ENCODE measurements at places on chromosomes 12 and 14. TPM values are rescaled to one million over a fixed set of nuclear protein-coding genes. Genes with fewer than 3 reads are reported as not detected.
A peak's percentile ranks its signal among the peaks of the same experiment; 100 is the strongest.

- H3K27ac ChIP-seq, result no peak overlapping the region
- H3K4me3 ChIP-seq, result no peak overlapping the region
- no peaks in the 10 kb centered on the region for H3K4me1 ChIP-seq
- no peak for DNase-seq
- H3K36me3 ChIP-seq, result no peaks in the 10 kb centered on the region
These were observed 1045.2 kb downstream of the FLRT2 start for GRCh38 chr14:86575141-86575540.

- H3K27me3 ChIP-seq, result peaks cover 2% of the 10 kb centered on the region
- H3K27ac ChIP-seq, result no peak overlapping the region
- DNase-seq, result no peak
- H3K4me3 ChIP-seq, result no peak overlapping the region
- H3K4me1 ChIP-seq, result peaks cover 1% of the 10 kb centered on the region
These were observed 52.7 kb downstream of the PLBD1 start for GRCh38 chr12:14514946-14515345.

- H3K36me3 ChIP-seq, result no peaks in the 10 kb centered on the region
- H3K4me3 ChIP-seq, result no peak overlapping the region
- peaks cover 17% of the 10 kb centered on the region for H3K4me1 ChIP-seq
- no peak for DNase-seq
- peaks cover 26% of the 10 kb centered on the region for H3K27me3 ChIP-seq
These were observed 226.7 kb downstream of the VRK1 start for GRCh38 chr14:97023871-97024270.

DNA sequence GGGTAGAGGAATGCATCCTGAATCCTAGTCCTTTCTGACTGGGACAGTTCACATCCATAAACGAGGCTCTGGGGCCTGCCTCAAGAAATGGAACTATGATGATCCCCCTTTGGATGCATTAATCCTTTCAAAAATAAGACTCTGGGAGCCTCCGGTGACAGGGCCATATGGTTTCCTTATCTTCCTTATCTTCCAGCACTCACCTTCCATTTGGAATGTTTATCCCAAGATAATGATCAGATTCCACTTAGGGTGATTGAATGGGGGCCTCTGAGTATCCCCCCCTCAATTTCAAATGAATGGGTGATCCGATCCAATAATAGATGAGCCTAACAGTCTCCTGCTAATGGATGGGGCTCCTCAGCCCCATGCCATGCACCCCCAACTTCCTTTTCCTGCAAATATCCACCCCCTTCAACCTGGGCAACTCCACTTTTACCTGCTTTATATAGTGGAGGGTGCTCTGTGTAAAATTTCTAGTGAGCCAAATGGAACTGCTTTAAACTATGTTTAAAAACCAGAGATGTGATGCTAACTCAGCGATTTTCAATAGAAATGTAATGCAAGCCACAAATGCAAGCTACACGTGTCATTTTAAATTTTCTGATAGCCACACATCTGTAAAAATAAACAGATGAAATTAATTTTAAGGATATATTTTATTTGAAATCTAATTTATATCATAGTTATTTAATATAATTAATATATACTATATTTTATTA is 157.8 kb downstream of the ZFP36L1 start:
- no peak overlapping the region for H3K27ac ChIP-seq
- no peaks in the 10 kb centered on the region for H3K36me3 ChIP-seq
- no peak for DNase-seq
- H3K4me1 ChIP-seq, result no peaks in the 10 kb centered on the region

- peak overlapping the region; percentile 69 for H3K27ac ChIP-seq
- H3K4me3 ChIP-seq, result no peak overlapping the region
- no peaks in the 10 kb centered on the region for H3K27me3 ChIP-seq
- no peaks in the 10 kb centered on the region for H3K36me3 ChIP-seq
These were observed 53.0 kb downstream of the IFNG-AS1 start for GRCh38 chr12:68042212-68042699.

DNA sequence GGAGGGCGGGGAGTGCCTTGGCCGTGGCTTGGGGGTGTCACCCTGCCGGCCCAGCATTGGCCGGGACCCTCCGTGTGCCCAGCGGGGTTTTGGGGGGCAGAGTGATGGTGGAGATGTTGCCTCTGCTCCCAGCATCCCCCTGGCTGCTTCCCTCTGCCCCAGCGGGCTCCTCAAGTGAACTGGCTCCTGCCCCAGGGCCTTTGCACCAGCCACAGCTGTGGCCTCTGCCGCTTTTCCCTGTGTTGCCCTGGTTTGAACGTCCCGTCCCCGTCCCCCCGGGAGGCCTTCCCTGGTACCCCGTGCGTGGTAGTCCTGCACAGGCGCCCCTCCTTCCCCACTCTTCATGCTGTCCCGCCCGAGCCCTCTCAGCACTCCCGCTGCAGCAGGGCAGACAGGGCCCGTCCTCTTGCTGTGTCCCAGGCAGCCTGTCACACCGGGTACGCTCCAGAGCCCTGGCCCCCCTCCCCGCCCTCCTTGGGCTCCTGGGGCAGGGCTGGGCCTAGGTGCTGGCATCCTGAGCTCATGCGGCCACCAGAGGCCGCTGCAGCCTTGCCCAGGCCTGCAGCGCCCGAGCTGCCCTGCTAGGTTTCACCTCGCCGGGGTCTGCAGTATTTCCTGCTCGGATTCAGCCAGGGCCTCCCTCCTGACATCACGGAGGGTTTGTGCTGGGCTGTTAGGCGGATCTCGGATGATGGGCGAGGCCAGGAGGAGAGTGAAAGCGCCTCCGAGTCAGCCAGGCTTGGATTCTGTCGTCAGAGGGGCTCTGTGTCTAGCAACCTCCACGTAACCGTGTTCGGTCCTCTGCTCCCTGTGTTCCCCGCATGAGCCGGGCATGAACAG is 9.5 kb downstream of the NOC4L start:
- no peak overlapping the region for H3K4me3 ChIP-seq
- H3K27me3 ChIP-seq, result no peaks in the 10 kb centered on the region
- peaks cover 1% of the 10 kb centered on the region for H3K4me1 ChIP-seq
- H3K36me3 ChIP-seq, result no peaks in the 10 kb centered on the region
- peak; percentile 84 for DNase-seq

DNA sequence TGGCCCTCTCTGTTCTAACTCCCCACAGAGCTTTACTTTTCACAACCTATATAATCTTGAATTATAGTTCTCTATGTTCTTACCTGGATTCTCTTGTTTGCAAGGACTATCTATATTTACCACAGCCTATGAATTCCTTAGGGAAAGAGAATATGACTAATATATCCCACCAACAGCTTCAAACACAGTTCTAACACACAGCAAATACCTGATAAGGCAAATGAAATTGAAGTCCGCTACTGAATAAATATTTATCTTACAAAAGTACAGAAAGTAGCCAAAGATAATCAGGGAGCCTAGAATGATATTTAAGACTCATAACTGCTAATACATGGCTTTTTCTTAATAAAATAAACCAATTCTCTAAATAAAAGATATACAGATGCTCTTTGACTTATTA is 165.1 kb downstream of the C12orf42 start:
- H3K4me3 ChIP-seq, result no peak overlapping the region
- no peak for DNase-seq
- no peaks in the 10 kb centered on the region for H3K27me3 ChIP-seq
- H3K4me1 ChIP-seq, result no peaks in the 10 kb centered on the region
- no peaks in the 10 kb centered on the region for H3K36me3 ChIP-seq

- peaks cover 33% of the 10 kb centered on the region for H3K4me1 ChIP-seq
- H3K36me3 ChIP-seq, result peaks cover 18% of the 10 kb centered on the region
- H3K27ac ChIP-seq, result peak overlapping the region; percentile 85
- H3K4me3 ChIP-seq, result peak overlapping the region; percentile 72
- no peak for DNase-seq
- H3K27me3 ChIP-seq, result no peaks in the 10 kb centered on the region
These were observed 7.4 kb downstream of the ZBTB39 start for GRCh38 chr12:56998981-56999380.

DNA sequence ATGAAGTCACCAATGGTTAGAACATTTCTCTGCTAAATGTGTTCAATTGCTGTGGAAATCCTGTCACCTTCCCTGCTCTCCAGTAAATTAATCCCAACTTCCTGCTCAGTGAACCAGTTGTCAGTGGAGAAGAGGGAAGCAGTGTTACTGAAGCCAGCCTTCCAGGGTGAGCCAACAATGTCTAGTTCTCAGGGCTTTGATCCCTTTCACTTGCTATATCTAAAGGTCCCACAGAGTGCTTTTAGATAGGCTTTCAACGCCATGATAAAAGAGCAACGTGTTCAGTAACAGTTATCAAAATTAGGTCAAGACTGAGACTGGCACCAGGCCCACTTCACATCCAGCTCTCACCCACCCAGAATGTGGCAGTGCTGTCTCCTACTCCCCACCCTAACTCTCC is 139.7 kb downstream of the KCNH5 start:
- no peaks in the 10 kb centered on the region for H3K4me1 ChIP-seq
- no peak for DNase-seq
- H3K27me3 ChIP-seq, result no peaks in the 10 kb centered on the region
- H3K4me3 ChIP-seq, result no peak overlapping the region
- no peak overlapping the region for H3K27ac ChIP-seq

DNA sequence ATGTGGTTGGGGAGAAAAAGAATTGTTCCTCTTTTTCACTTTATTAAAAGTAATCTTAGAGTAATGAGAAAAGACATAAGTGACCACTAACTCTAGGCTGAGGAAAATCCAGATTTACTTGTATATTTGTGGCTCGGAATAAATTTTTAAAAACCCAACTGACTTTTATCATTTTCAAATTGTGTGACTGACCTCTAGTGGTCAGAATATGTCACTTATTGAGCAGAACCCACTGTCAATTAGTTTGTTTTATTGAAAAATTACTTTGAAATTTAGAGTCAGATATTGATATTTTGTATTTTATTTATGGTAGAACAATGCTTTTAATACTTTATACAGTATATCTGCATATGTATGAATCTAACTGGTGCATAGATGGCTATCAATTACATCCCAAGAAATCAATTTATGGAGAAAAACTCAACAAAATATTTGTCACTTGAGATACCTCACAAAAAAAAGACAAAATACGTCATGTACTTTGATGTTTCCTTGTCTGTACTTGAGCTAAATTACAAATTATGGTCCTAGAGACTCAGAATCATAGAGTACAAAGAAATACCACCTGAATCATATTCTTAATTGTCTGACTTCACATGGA is 229.4 kb downstream of the CNTN1 start:
- H3K4me1 ChIP-seq, result no peaks in the 10 kb centered on the region
- H3K27me3 ChIP-seq, result no peaks in the 10 kb centered on the region
- H3K36me3 ChIP-seq, result no peaks in the 10 kb centered on the region
- no peak overlapping the region for H3K27ac ChIP-seq
- H3K4me3 ChIP-seq, result no peak overlapping the region

- H3K27ac ChIP-seq, result no peak overlapping the region
- no peak overlapping the region for H3K4me3 ChIP-seq
- no peak for DNase-seq
- H3K27me3 ChIP-seq, result no peaks in the 10 kb centered on the region
These were observed 12.4 kb downstream of the MED21 start for GRCh38 chr12:27034607-27035293.

DNA sequence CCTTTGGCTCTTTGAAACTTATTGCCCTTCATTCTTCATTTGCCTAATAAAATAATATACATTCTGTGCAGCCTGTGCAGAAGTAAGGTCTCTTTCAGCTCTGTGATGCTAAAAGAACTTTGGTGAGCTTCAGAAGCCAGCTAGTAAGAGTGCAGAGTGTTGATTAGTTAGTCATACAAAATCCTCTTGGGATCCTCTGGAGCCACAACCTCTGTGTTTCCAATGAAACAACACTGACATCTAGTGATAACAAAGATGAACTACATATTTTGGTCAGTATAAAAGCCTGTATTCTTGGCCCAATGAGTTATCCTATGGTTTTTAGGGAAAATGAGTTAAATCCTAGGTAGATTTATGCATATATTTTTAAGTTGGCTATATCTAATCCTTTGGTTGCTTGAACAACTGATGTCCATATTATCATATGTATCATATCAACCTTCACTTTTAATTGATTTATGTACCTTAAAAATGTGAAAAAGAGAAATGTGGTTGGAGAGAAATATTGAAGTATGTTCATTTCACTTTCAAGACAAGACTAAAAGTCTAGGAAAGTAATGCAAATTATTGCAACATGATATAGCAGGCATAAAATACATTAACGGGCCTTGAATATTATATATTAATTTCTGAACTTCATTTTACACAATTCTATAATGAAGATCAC is 158.4 kb downstream of the KLHL28 start:
- H3K36me3 ChIP-seq, result no peaks in the 10 kb centered on the region
- no peak for DNase-seq
- H3K27ac ChIP-seq, result no peak overlapping the region
- H3K27me3 ChIP-seq, result peaks cover 11% of the 10 kb centered on the region
- no peak overlapping the region for H3K4me3 ChIP-seq

DNA sequence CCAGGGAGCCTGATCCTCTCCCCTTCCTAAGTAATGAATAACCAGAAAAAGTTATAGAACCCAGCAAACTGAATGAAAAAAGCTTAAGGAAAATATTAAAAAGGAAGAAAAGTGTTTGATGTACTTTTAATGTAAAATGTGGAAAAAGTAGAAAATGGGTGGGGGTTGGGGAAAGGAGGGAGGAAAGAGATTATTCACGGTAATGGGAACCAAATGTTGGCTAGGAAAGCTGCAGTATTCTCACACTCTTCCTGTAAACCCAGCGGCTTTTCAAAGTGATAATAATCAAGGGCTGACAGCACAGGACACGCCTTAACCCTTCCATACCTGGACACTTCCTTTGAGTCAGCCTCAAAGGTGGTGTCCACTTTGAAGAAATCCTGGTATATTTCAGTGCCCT is 139.2 kb downstream of the TGFB3 start:
- H3K27ac ChIP-seq, result no peak overlapping the region
- H3K27me3 ChIP-seq, result no peaks in the 10 kb centered on the region
- no peak overlapping the region for H3K4me3 ChIP-seq
- H3K36me3 ChIP-seq, result peaks cover 27% of the 10 kb centered on the region

DNA sequence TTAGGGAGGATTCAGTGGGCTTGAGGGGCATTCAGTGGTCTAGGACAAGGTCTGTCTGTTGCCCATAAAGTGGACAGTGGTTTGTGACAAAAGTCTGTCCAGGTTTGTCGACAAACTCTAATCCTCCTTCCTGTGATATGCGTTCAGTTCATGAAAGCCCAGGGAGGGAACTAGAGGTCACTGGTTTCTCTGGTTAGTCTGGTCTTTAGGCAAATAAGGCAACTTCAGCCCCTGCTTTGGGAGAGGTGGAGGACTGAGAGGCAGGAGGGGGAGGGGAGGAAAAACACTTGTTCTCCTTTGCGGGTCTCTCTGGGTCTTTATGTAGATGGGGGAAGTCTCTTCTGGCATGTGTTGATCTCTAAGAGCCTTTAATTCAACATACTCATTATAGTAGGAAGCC is 235.1 kb upstream of the PWP1 start:
- no peak for DNase-seq
- H3K4me3 ChIP-seq, result no peak overlapping the region
- H3K27ac ChIP-seq, result no peak overlapping the region

GRCh38 chr12:132439333-132439904 is 50.5 kb upstream of the FBRSL1 start:
- peaks cover 2% of the 10 kb centered on the region for H3K36me3 ChIP-seq
- no peaks in the 10 kb centered on the region for H3K27me3 ChIP-seq
- H3K27ac ChIP-seq, result peak overlapping the region; percentile 65
- peaks cover 23% of the 10 kb centered on the region for H3K4me1 ChIP-seq
- no peak overlapping the region for H3K4me3 ChIP-seq

- H3K4me3 ChIP-seq, result no peak overlapping the region
- H3K27ac ChIP-seq, result no peak overlapping the region
These were observed 227.7 kb upstream of the HMGA2 start for GRCh38 chr12:65596514-65597091.

Gene PROX2
- 0.28 TPM for total RNA-seq

Gene PTCSC3
- total RNA-seq, result not detected

Gene KLHDC1
- 4.6 TPM for total RNA-seq

Gene ASCL1
- total RNA-seq, result not detected

Gene MMP19
- 0.89 TPM for total RNA-seq

Gene INSM2
- total RNA-seq, result not detected

Gene PHETA1
- 2.9 TPM for total RNA-seq

Gene DAO
- not detected for total RNA-seq

Gene RIPK3
- 41.1 TPM for total RNA-seq

Gene IGF1
- total RNA-seq, result 1.3 TPM

Measured in activated naive CD8-positive, alpha-beta T cell treated with anti-CD3 and anti-CD28 coated beads, Interleukin-2, amount 10 ng/mL, durations not matched to agents 7 days and 5 days (primary cell).